ENCODE measurements at places on chromosomes 4 and X.

DNA sequence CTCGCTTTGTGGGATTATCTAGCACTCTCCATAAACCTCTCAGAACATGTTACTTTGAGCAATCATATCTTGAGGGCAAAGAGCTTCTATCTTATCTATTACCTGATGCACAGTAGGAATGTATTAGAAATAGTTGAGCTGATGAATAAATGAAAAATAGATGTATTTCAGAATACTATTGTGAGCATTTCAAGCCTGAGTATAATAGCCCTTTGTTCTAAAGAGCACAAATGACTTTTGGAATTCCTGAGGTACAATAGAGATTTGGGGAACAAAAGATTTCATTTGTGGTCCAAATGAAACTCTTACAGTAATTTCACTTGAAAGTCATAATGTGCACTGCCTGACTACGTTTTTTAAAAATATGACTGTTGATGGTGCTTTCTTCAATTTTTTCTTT is 159.5 kb downstream of the UGT8 start:
- DNase-seq: no peak

DNA sequence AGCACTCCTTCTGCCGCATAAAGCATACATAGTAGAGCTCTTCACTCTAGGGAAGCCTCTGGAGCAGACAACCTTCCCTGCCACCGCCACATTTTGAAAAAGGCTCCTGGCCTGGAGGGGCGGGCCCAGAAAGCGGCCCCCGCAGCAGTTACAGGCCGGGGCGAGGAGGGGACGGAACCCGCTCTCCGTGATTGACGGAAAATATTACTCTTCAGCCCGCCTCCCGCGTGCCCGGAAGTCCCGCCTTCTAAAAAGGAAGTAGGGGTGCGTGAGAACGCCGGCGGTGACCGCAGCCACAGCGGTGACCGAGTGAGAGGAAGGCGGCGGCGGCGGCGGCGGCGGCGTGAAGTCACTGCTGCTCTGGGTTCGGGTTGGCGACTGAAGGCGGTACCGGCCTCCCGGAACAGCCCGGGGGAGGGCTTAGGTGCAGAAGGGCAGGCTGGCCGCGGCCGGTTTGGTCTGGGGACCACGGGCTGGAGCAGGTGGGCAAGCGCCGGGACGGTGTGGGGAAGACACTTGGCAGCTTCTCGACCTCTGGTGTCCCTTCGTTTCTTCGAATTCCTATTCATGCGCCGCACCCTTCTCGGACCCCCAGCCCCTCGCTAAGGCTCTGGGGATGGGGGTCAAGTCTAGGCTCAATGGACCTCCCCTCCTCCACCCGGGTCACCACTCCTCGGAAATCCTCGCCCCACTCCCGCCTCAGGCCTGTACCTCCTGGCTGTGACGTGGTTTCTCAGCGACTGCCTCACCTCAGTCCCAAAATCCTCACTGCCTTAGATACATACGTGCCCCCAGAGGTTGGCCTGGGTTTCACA is at the start of gene HCCS:
TSS of gene HCCS (plus strand) at position 296 of the 815 bp plus-strand sequence. CDS start 729 bp downstream, outside the sequence.
- peak; percentile 92 for DNase-seq

DNA sequence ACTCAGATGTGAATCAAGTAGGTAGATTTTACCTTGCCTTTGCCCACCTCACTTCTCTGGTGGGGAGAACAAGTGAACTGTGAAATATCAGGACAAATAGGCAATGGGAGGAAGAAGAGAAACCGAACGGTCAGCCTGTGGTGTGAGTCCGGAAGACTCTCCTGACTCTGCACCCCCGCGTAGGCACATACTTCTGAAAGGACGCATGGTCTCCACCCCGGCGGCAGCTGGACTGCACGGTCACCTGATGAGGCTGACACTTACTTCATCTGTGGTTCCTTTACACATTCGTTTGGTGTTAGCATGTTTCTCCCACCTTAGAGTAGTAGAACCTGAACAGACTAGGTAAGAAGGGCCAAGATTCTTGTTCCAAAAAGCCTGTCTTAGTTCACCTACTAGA is 58.4 kb downstream of the NELFA start:
- no peak for DNase-seq

DNA sequence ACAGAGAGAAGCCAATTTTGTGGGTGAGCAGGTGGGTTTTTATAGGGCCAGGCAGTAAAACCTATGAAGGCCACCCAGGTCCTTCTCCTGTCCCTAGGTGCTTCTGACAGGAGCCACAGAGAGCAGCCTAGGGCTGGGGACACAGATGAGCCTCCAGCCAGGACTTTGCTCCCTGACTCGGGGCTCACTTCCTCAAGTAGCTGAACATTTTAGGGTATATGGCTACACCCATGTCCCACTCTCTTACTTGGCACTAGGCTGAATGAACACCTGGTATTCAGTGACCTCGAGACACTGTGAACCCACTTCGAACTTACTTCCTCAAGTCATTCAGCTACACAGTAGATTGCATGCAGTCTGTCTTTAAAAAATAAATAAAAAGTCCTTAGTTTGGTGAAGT is 217.3 kb downstream of the MID1IP1 start:
- DNase-seq: no peak

GRCh38 chr4:53498706-53499105 is 92.6 kb downstream of the LNX1 start:
- no peak for DNase-seq

DNA sequence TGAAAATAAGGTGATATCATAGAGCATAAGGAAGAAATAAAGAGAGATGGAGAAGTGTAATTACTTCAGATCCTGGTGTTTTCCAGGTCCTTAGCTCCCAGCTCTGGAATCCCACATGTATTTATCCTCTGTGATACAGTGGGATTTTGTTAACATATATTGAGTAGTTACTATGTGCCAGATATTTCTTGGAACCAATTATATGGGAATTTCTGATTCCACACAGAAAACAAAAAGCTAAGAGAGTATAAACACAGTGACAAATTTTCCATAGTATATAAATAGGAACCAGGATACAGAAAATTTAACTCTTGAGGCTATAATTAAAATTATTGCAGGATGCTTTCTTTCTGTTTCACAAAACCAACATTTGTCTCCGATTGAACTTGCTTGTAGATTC is 1067.5 kb downstream of the PCDH7 start:
- no peak for DNase-seq

GRCh38 chrX:3584415-3584996 is 128.9 kb downstream of the PRKX start:
- no peak for DNase-seq

DNA sequence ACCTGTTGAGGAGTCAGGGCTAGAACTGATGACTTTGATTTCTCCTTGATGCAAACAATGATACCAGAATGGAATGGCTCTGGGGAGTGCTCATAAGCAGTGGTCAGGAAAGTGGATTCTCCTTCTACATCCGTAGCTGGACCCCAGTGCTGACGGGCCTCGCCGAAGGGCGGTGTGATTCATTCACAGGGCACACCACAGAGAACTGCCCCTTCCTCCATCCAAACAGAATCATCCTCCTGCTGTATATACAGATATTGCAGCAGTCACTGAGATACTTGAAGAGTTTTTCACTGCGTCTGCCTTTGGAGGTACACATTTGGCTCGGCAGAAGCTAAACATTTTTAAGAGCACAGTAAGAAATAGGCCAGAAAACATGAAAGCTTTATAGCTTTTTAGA is 7.3 kb upstream of the DCTD start:
- no peak for DNase-seq

DNA sequence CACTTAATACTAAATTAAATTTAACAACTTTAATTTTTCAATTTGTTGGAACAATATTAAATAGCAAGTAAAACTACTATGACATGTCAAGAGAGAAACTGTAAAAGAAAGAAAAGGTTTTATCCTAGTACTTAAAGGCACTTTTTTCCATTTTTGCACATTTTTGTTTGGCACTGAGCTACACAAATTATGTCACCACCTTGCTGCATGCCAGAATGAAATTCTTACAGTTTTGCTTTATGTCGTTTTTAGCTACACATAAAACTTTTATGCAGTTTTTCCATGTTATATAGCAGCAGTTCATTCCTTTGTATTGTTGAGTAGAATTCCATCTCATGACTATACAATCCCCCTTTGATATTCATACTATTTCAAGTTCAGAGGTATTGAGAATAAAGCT is 99.1 kb upstream of the RXFP1 start:
- DNase-seq: no peak

DNA sequence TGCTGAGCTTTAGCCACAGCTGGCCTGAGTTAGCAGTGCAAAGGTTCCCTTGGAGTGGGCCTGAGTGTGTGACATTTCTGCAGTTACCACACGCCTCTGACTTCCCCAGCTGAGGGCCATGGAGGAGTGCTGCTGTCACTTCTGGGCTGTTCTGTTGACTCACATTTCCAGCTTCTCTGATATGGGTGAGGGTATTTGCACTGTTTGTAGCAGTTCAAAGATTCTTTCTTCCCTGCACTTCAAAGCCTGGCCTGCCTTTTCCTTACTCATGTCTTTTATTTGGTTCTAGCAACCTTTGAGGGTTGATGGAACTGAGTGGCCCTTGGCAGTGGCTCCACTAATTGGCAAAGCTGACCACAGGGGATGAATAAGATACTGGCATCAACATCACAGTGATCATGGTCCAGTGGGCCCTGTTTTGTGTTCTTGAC is 26.4 kb upstream of the SCML1 start:
- DNase-seq: no peak

- peak; percentile 3 for DNase-seq
Observed at GRCh38 chrX:57104921-57105398, 16.4 kb downstream of the SPIN2B start.

GRCh38 chrX:47746446-47746845 is 87.5 kb upstream of the UXT start:
- no peak for DNase-seq

DNA sequence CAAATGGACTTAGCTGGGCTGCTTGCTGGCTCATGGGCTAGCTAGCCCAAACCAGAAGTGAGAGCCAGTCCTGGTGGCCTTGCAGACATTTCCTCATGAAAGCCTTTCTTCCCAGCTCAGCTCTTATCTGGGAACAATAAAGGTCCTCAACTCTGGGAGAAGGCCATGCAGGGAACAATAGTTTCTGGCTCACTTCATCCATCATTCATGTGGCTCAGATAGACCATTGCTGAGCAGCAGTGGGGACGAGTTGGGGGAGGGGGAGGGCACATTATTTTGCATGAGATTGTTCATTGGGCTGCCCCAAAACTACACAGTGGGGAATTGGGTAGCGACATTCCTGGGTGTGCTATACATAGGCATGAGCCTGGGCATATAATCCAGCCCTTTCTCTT is 47.6 kb downstream of the NHSL2 start:
- DNase-seq: no peak

DNA sequence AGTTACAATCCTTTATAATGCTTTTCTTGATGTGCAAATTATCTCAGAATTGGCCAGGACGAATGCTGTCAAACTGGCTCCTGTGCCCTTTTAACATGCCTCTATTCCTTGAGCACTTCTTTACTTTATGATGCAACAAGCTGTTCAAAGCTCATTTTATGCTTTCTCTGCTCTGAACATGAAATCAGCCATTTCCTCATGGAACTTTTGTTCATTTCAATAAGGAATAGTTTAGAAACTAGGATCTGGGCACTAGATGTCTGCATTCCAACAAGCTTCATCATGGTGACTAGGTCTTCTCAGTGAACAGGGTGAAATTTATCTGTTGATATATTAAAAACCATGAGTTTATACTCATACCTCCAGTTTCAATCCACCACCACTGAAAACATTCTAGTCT is 87.3 kb upstream of the TEX13A start:
- DNase-seq: no peak

All from NCI-H82 (cell line).